ENCODE measurements at places on chromosomes 4 and X.

DNA sequence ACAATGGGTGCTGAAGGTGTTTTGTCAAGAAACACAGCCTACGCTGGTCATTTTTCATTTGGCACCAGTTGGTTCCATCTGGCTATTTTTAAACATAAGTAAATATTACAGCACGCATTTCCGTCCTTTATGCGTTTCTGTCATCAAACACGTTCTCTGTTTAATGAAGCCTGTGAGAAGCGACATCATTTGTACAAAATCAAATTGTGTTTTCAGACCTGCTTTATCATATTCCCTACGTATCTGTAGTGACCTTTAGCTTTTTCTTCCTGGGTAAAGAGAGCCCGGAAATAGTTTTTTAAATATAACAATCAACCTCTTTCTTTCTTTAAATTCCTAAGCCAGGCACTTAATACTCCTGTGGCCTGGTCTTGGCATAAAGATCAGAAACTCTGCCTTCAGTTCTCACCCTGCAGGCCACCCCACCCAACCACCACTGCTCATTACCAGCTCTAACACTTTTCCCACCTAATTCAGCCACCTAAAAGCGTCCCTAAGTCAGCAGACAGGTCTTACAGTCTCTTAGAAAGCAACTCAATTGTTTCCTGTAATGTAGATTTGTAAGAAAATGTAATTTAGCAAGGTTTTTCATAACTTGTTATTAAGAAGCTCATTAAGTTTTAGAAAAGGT, 30.4 kb downstream of the ACSL1 start:
- no peak for DNase-seq

DNA sequence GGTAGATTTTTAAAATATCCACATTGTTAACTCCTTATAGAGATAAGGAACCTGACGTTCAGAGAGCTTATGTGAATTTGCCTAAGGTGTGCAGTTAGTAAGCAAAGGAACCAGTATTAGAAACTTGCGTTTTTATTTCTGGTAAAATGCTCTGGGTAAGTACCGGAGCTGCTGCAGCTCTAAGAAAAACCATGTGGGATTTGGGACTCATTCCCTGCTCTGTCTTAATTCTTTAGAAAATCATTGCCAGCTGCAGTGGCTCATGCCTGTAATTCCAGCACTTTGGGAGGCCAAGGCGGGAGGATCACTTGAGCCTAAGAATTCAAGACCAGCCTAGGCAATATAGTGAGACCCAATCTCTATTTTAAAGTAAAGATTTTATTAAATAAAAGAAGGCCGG, 5.8 kb downstream of the CCKAR start:
- DNase-seq: no peak

GRCh38 chrX:15834827-15835595, 19.6 kb downstream of the AP1S2 start:
- no peak for DNase-seq

- no peak for DNase-seq
These were observed 43.1 kb downstream of the PPA2 start for GRCh38 chr4:105430811-105431210.

GRCh38 chr4:140343303-140343702, 30.1 kb upstream of the SCOC start:
- no peak for DNase-seq

All from stimulated activated CD4-positive, alpha-beta T cell treated with anti-CD3 and anti-CD28 coated beads, Interleukin-12 subunit alpha, Interleukin-12 subunit beta, amount 100 ng/mL, for 48 hours (primary cell).